IMR-90 (cell line): ENCODE measurements at places on chromosomes 4 and X.

DNA sequence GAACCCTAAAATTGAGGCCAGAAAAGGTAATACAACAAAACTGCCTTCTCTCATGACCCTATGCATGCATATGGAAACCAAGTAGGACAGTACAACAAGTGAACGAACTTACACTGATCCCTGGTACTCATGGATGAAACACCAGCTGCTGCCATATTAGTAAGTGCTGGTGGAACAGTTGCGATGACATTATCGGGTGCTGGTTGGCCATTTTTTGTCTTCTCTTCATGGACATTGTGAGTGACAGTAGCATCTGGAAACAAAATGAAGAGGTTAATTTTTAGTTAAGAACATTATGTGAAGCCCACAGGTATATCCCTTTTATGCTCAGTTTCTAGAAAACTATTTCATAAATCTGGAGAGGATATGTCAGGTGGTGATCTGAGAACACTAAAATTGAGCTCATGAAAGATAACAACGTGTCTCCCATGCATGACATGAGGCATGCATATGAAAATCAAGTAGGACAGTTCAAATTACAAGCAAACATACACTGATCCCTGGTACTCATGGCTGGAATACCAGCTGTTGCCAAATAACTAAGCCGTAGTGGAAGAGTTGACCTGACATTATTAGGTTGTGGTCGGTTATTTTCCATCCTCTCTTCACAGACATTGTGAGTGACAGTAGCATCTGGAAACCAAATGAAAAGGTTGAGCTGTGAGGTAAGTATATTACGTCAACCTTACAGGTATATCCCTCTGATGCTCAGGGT is 74.2 kb upstream of the CT45A1 start:
- no peak for DNase-seq

DNA sequence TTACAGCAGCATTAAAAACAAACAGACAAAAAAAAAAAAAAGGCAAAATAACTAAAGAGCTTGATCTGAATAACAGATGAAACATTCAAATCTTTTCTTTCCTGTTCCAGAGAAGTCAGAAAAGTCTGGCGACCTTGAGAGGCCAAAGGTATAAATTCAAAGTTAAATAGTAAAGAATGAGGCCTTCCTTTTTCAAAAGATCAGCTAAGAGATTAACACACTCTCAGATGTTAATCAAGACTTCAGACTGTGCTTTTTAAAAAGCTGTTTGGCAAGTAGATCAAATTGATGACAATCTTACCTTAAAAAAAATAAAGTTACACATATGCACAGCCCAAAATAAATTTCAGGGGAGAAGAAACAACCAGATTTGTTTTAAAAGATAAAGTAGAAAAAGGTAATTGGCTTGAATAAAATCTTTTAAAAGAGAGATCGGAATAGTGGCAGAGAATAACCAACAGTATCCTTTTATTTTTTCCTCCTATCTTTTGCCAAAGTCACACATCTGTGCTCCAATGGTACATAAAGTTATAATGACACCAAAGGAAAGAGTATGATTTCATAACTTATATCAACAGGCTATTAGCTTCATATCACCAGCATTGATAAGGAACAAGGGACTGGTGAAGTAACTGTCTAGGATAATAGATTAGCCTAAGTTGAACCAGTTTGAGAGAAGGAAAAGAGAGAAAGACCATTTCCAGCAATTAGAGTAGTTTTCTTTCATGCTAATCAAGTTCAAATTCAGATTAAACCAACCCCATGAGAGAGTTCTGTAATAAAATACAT is 70.4 kb downstream of the METTL14 start:
- no peak for DNase-seq

DNA sequence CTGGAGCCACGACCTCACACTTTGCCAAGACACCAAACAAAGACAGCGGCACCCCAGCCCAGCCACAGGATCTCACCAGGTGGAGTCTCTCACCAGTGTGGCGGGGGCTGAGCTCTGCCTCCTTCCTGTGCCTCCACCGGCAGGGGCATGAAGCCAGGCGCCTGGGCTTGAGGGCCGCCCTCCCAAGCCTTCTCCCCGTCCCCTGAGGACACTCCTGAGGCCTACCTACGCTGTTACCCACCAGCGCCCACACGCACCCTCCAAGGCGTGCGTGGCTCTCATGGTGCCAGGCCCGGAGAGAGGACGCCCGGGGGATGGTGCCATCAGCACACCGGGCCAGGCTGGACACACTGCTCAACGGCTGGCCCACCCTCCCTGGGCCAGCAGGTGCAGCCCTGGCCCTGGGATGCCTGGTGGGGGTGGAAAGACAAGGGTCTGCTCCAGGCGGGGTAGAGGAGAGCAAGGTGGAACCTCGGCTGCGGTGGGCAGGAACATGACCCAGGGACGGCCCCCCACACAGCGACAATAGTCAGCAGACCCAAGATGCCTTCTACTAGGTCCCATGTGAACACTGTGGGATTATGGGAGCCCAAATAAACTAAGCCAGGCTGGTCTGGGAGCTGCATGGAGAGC is 22.1 kb downstream of the NELFA start:
- no peak for DNase-seq

- no peak for DNase-seq
These were observed 30.5 kb downstream of the VSIG4 start for GRCh38 chrX:66009231-66009845.

DNA sequence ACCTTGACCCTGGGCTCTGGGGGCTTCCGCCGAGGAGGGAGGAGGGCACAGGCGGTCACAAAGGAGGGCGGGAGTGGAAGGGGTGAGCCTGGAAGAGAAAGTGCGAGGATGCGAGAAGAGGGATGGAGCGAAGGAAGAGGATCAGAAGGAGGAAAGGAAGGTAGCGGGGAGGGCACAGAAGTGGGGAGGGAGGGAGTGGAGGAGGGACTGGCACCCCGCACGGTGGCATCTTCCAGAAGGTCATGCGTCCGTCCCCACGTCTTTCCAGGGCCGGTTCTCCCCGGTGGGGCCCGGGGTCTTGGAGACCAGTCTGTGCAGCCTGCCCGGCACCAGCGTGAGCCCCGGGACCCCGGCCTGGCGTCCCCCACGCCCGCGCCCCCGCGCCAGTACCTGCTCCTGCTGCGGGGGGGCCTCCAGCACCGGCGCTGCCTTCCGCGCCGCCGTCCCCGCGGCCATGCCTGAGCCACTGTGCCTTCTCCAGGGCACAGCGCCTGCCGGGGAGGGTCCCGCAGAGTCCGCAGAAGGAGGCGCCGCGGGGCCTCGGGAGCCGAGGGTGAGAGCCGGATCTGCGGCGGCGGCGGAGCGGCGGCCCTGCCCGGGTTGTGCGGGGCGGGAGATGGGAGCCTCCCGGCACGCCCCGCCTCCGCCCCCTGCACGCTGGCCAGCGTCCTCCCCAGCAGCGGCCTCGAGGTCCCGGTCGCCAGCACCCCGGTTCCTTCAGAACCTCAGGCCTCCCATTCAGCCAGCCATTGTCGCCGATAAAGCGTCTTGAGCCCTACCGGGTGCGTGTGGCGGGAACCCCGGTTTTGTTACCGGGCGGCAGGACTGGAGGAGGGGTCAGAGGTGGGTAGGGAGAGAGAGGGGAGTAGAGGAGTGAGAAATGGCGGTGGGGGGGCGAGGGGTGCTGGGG is at the start of gene RNF175:
Gene RNF175 (minus strand): TSS at position 618 of the 910 bp plus-strand sequence. CDS start 162 bp downstream, at position 456.
- DNase-seq, result no peak

- DNase-seq, result no peak
These were observed 217.2 kb upstream of the BOD1L1 start for GRCh38 chr4:13844740-13845139.

- DNase-seq, result no peak
These were observed 34.3 kb downstream of the MECP2 start for GRCh38 chrX:154063234-154063633.

DNA sequence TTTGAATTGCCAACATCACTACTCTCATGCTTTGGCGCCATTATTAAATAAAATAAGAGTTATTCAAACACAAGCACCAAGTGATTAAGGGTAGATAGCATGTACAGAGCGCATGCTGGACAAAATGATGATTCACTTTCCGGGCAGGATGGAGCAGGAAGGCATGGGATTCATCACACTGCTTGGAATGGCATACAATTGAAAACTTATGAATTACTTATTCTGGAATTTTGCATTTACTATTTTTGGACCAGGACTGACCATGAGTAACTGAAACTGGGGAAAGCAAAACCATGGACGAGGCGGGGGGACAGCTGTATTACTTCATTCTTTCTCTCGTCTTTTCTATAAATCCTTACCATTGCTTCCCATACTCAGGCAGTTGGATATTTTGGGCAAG is 28.5 kb upstream of the FGF5 start:
- DNase-seq, result peak; percentile 96

- DNase-seq, result no peak
These were observed 23.3 kb upstream of the EOLA2 start for GRCh38 chrX:149961572-149961971.

DNA sequence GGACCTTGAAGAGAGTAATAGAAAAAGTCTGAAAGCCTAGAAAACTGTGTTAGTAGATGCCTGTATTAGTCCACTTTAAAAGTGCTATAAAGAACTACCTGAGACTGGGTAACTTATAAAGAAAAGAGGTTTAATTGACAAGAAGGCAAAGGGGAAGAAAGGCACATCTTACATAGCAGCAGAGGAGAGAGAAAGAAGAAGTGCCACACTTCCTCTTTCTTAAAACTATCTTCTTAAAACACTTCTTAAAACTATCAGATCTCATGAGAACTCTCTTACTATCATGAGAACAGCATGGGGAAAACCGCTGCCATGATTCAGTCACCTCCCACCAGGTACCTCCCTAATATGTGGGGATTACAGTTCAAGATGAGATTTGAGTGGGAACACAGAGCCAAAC is 18.8 kb upstream of the COL25A1 start:
- no peak for DNase-seq

- no peak for DNase-seq
These were observed 102.0 kb upstream of the PDLIM3 start for GRCh38 chr4:185637163-185637875.

GRCh38 chr4:160880180-160880579 is 1283.6 kb downstream of the FSTL5 start:
- no peak for DNase-seq

DNA sequence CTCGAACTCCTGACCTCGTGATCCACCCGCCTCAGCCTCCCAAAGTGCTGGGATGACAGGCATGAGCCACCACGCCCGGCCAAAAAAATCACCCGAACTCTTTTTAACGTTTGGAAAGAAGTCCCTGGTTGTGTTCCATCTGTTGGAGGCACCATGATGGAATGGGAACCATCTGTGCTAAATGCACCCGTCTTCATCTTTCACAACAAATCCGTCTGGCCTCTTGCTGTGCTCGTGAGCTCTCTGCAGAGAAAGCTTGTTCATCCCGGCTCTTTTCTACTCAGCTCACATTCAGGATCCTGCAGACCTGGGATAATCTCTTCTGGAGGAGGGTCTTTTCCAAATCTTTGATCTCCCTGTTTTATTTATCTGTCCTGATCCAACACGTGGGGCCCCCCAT is 188.8 kb downstream of the CRLF2 start:
- DNase-seq, result no peak

GRCh38 chr4:106478152-106478551 is 109.6 kb upstream of the GIMD1 start:
- DNase-seq, result no peak

DNA sequence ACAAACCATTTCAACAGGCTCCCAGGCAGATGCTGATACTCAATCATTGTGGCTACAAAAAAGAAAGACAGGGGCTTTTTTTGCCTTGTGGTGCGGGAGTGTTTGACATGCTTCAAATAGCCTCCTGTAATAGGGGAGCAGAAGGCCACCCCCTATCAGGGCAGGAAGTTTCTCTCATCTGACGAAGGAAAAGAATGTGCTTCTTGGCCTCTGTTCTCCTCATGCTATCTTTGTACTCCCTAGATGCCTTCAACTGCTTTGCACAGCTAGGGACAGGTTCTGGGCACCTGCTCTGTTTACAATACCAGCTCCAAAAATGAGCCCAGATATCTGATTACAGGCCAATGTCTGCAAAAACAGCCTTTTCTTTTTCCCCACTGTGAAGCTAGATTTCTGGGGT is 391.1 kb downstream of the STIM2 start:
- no peak for DNase-seq

DNA sequence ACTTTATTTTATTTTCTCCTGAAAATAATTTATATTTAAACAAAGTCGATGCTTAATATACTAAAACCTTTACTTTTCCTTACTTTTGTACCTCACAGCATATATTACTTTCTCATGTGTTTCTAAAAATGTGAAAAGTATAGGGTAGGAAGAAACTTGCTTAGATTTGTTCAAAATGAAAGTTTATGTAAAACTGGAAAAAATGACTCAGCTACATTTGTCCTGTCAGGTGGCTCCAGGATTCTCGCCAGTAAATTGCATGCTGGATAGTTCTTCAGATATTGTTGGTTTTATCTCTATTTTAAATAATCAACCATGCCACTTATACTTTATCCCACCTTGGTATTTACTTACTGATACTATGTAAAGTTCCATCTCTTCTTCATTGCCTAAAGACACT is 159.2 kb upstream of the NDST4 start:
- DNase-seq, result no peak

- DNase-seq, result no peak
These were observed 15.0 kb upstream of the REST start for GRCh38 chr4:56892691-56893090.

DNA sequence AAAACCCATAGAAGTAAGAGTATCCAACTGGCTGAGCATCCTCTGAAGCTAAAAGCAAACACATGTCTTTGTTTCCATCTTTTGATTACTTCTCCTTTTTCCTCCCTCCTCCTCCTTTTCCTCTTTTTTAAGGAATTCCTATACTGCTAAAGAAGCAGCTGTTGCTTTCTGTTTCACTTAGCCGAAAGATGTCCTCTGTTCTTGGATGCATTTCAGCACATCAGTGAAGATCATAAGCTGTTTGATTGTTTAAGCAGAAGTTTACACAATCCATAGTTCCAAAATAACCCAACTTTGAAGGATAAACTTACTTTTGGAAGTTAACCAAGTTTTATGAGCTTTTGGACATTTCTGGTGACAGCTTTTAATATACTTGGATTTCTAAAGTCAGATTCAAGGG is 55.1 kb upstream of the TNIP3 start:
- DNase-seq, result peak; percentile 2

GRCh38 chr4:95255396-95256107 is 293.2 kb downstream of the UNC5C start:
- peak; percentile 77 for DNase-seq

DNA sequence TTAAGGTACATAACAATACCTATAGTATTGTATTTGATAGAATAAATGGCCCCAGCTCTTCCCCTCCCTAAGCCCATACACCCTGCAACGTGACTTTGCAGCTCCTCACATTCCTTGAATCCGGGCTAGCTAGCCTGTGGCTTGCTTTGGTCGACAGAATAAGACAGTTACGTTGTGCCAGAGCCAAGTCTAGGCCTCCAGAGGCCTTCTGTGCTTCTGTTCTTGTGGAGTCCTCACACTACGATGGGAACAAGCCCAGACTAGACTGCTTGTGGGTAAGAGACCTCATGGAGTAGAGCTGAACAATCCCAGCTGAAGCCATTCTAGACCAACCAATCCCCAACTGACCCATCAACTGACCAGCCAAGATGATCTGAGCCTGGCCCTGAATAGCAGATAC is 102.4 kb upstream of the PLAC1 start:
- no peak for DNase-seq

- DNase-seq, result peak; percentile 71
These were observed 16.9 kb upstream of the LRBA start for GRCh38 chr4:151031831-151032605.

GRCh38 chr4:86296865-86297264 is 63.0 kb downstream of the MAPK10 start:
- DNase-seq, result no peak

GRCh38 chr4:146916479-146917076 is 29.1 kb downstream of the TTC29 start:
- DNase-seq, result peak; percentile 47
